Heart left ventricle (tissue), 16 donors: ENCODE measurements at places on chromosomes 2 and 18. TPM values are rescaled to one million over a fixed set of nuclear protein-coding genes. Genes with fewer than 3 reads are reported as not detected.
A peak's percentile ranks its signal among the peaks of the same experiment; 100 is the strongest.

Gene GAD1
- 0.51 TPM for total RNA-seq

Gene RGPD4
- total RNA-seq: not detected

Gene LINC00305
- not detected for total RNA-seq

Gene TUBB8B
- not detected for total RNA-seq

Gene CFAP65
- total RNA-seq: not detected

Gene CNTNAP5
- total RNA-seq: not detected

Gene TPO
- 11.8 TPM for total RNA-seq

Gene NT5DC4
- 0.16 TPM for total RNA-seq

Gene RUFY4
- not detected for total RNA-seq

Gene CHN1
- total RNA-seq: 8.6 TPM

DNA sequence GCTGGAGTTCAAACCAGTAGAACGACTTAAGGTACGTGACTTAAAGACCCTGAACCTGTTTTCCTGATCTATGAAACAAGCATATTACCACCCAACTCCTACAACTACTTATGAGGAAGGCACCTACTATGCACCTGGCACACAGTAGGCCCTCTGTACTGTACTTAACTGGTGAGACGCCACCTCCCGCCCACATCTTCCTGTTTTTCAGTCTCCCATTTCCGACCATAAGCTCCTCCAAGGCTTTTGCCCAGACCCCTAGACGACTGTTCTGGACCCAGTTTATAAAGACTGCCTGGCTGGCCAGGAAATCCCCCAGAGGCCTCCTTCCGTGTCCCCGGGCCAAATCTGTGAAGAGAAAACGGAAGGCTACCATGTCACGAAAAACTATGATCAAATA is 1.5 kb downstream of the GALNT14 start:
- no peak for DNase-seq

DNA sequence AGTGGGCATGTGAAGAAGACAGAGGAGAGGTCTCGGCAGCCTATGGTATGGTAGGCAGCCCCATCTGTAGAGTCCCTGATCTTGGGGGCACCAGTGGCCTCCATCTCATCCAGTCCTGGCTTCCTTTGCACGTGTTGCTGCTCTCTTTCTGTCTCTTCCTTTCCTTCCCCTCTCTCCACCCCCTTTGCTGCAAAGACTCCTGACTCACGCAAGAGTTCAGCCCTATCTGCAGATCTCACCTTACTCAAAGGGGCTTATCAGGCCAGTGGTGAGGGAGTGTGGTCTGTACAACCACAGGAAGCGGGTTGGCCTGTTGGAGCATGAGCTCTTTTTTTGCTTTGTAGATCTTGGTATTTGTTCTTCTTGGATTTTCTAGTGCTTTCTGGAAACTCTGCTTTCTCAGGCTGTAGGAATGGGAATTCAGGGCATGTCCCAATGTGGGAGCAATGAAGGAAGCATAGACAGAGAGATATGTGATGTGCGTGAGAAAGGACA is 14.6 kb upstream of the NT5DC4 start:
- no peak for DNase-seq

DNA sequence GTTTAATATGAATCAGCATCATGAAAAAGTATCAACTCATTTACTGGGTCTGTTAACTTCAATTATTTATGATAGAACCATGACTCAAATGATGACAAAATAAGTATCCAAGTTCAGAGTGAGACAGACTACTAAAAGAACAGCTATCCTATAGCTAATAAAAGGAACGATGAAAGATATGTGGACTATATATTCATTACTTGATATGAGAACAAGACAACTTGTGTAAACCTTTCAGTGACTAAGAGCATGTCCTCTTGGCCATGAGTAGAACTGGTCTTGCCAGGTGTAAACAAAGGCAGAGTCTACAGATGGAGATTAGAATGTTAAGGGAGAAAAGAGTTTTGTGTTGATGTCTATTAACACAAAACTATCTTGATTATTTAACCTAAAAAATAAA is 360.4 kb upstream of the ZC3H15 start:
- DNase-seq: no peak

- DNase-seq: no peak
Observed at GRCh38 chr18:61579581-61579980, 246.4 kb downstream of the CDH20 start.

GRCh38 chr2:106021662-106022028 is 172.5 kb downstream of the UXS1 start:
- no peak for DNase-seq

DNA sequence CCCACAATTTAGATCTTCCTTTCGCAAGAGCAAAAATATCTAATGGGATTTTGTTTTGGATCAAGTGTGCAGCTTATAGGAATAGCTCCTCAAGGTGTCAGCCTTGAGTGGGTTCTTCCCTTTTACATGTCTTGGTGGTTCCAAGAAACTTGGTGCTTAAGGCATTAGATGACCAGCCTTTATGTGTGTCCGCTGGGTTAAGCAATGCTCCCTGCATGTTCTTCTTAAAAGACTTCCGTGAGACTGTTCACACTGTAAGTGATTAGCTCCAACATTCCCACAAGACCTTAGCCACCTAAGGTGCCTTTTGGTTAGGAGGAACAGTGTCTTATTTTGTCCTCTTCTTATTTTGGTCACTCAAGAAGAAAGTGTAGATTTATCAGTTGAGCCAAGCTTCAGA is 44.3 kb upstream of the GPR39 start:
- no peak for DNase-seq

GRCh38 chr18:46262856-46263255 is 158.7 kb downstream of the HAUS1 start:
- DNase-seq: no peak

DNA sequence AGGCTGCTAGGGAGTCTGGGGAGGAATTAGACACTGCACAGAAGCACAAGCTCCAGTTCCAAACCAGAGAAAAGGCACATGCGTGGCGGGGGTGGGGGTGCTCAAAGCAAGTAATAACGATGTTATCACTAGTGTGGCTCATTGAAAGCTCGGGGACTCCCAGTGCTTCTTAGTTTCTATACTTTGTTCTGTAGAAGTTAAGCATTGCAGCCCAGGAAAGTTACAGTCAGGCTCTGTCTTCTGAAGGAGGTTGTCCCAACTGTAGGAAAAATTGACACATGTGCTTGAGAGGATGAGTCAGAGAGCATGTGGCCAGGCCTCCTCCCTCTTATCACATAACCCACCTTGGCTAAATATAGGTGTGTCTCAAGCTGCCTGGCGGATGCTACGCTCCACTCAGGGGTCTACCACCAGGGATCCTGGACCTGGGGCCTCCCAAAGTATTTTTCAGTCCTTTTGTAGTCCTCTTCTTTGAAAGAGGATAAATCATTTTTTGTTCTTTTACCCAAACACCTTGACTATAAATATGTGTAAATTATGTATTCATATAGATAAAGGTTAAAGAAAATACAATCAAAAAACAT is 3.8 kb downstream of the GALNT5 start:
- DNase-seq: no peak

DNA sequence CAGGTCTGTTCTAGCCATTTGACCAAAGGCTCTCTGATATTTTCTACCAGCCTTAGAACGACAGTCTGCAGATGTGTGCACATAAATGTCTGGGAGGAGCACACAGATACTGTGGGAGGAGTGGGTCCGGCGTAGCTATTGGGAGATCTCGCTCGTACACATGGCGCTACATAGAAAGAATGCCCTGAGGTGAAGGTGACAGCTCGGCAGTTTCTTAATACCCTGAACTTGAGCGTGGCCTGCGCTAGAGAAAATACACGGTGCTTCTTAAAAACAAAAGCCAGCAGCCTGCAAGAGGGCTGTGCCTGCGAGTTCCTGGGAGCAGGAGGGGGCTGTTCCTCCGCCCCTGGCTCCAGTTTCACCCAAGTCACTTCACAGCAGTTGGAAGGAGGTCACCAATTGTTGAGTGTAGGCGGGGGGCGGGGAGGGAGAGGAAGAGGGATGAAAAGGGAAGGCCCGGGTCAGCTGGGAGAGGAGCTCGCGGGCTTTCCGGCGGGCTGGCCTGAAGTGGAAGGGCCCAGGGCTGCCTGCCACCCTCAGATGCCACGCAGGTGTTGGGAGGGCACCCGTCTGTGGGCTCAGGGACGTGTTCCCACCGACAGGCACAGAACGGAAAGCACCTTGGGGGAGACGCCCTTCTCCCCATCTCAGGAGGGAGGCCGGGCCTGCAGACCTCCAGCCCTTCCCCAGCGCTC is 124.7 kb upstream of the ZNF516 start:
- peak; percentile 70 for DNase-seq

DNA sequence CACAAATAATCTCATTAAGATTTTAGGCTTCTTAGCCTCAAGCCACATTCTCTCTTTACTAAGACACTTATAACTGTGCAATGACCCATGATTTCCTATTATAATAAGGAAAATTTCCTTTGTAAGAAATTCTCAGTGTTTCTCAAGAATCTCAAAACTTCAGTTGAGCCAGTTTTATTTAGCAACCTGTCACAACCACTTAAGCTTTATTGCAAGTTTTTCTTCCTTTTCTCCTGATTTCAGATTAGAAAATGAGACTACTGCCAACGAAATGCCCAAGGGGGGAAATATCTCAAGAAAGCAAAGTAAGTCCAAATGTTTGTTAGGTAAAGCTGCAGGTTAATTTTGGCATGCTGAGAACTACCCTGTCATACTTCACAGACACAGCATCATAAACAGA is 178.5 kb downstream of the THADA start:
- no peak for DNase-seq

GRCh38 chr18:42536442-42536841 is 579.0 kb downstream of the RIT2 start:
- no peak for DNase-seq

GRCh38 chr2:26628561-26629345 is 12.4 kb downstream of the CIB4 start:
- no peak for DNase-seq

- DNase-seq: no peak
Observed at GRCh38 chr18:78647018-78647417, 332.6 kb upstream of the SALL3 start.

- no peak for DNase-seq
Observed at GRCh38 chr2:114007436-114007835, 117.5 kb downstream of the ACTR3 start.

DNA sequence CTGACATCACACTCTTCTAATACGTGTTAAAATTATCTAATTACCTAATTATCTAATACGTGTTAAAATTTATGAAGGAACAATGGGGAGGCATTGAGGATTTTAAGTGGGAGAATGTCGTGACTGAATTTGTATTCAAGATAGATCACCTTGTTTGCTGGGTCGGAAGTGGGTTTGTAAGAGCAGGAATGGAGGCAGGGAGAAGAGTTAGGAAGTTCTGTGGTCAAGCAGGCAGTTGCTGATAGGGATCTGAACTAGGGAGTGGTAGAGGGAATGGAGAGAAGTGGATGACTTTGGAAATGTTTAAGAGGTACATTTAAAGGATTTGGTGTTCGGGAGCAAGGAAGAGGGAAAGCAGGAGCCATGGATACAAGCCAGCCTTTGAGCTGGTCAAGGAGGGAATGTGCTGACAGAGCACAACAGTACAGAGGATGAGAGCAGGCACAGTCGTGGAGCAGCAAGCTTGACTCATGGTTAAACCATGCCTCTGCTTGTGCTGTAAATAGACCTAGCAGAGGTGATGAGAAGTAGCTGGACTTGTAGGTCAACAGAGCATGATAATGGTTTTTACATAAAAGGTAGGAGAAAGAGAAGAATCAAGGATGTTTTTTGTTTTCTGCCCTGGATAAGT is 16.2 kb downstream of the IL18RAP start:
- no peak for DNase-seq
